ENCODE measurements at places on chromosomes 6 and 20. TPM values are rescaled to one million over a fixed set of nuclear protein-coding genes. Genes with fewer than 3 reads are reported as not detected.

GRCh38 chr6:62652692-62653328 lies 366.8 kb upstream of the KHDRBS2 start:
- DNase-seq = no peak

DNA sequence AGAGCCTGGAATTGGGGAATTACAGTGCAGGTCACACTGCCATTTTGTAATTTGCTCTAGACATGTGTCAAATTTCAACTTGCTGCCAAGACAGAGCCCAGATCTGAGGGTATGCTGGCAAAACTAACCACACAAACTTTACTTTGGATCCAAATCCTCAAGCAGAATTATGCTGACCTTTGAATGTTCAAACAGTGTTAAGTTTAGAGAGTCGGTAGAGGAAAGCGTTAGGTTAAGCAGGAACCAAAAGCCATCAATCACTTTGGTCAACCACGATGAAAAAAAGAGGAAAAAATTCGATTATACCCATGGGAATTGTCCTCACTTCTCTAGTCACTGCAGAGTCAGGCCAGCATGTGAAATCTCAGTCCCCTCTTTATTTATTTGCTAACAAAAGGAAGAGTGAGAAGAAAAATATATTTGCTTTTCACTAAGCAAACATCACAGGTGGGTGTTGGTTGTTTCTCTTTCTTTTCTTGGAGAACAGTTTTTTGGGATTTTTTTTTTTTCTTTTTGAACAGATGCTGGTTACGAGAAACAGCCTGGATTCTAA lies 105.1 kb upstream of the ADGRF1 start:
- no peak for DNase-seq

GRCh38 chr20:24034820-24035219 lies 46.2 kb upstream of the GGTLC1 start:
- DNase-seq = no peak

GRCh38 chr20:23139524-23139923 lies 53.4 kb upstream of the CD93 start:
- no peak for DNase-seq

- no peak for DNase-seq
Observed at GRCh38 chr20:11375335-11375734, 542.4 kb upstream of the BTBD3 start.

- DNase-seq = peak; percentile 30
Observed at GRCh38 chr6:86856937-86857563, 80.3 kb upstream of the HTR1E start.

DNA sequence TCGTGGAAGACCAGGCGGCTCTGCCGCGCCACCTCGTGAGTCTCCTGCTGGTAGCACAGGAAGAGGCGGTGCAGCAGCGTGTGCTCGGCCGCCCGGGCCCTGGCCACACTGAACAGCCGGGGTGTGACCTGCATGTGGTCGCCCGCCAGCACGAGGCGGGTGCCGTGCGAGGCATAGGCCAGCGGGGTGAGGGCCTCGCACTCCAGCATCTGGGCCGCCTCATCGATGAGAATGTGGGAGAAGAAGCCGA lies 7.0 kb downstream of the HELZ2 start:
- no peak for DNase-seq

DNA sequence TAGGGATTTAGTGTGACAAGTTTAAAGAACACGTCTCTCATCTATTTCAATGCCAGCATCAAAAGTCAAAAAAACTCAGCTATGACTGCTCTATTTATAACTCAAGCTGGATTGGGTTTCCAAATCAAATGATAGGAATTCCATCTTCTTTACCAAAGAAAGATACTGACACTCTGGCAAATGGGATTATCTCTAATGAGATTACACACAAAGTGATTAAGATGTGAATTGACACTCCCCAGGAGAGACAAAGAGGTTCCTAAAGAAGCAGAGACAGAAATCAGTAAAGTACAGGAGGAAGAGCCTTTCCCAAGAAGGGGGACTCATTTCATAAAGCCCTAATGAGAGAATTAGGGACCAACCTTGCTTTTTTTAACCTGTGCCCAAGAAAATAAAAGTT lies 92.1 kb downstream of the ID4 start:
- no peak for DNase-seq

DNA sequence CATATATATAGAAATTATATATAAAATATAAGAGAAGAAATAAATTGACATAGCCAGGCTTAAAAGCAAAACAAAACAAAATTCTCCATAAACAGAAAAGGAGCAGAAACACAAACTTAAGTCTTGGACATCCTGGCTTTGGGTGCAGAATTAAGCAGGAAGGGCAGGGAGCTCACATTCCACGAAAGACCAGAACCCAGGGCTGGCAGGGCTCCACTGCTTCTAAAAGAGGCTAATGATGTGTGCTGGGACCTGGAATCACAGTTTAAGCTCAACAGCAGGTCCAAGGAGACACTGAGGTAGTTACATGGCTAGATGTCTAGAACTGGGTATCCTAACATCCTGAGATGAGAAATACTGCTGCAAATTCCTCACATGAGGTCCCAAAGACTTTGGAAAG lies 210.3 kb downstream of the WDR27 start:
- no peak for DNase-seq

DNA sequence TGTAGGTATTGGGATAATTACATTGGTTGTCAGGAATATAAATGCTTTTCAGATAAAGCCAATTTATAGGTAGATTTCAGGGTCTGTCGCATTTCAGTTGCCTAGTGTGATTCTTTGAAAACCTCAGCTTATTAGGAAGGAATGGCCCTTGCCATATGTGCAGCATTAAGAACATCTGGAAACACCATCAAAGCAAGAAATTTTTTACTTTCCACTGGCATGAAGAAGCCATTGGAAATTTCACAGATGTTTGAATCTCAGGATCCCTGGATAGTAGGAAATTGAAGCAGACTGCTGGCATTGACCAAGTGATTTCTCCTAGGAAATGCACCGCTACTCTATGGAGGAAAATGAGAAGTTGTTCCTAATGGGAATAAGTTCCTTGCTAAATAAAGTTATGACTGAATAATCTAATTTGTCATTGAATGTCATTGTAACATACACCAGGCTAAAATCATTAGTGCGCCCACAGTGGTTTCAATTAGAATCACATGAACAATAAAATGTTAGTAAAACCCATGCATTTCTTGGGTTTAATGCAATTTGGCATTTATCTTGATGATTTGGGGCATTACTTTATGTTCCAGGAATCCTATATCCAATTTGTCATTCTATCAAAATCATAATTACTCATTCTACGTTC lies 950.1 kb downstream of the EPHA7 start:
- DNase-seq = no peak

DNA sequence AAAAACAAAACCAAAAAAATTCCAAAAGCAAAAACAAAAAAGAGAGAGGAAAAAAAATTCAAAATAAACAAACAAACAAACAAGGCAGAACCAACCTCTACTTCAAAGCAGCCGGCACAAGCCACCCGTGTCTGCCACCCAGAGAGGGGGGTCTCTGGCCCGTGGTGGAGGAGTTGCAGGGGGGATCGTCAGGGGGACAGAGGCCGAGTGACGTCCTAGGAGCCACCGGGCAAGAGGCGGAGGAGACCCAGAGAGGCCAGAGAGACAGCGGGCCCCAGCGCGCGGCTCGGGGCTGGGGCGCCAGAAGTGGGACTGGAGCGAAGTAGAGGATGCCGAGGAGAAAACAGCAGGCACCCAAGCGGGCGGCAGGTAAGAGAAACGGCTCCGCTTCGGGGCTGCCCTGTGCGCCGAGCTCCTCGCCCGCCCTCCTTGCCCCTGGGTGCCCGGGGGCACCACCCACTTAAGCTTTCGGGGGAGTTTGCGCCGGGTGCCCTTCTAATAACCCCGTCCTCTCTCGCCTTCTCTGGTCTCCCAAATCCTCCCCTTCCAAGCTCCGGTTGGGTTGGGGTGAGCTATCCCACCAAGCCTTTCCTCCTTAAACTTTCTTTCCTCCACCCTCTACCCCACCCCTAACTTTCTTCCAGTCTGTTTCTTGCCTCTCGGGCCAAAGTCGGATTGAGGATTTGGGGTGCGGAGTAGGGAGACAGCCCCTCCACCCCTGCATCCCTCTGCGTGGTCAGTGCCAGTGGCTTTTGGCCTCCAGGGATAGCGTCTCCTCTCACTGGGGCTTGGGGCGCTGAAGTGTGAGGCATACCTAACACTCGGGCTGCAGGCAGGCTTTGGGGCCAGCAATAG lies 1.0 kb downstream of the TSHZ2 start:
- DNase-seq = no peak

- no peak for DNase-seq
Observed at GRCh38 chr6:168331058-168331457, 11.5 kb upstream of the DACT2 start.

GRCh38 chr6:51891784-51892183 lies 195.6 kb downstream of the PKHD1 start:
- no peak for DNase-seq

GRCh38 chr20:62381202-62381797 lies 5.6 kb upstream of the RPS21 start:
- no peak for DNase-seq

GRCh38 chr6:46011188-46012085 lies 4.2 kb downstream of the CLIC5 start:
- no peak for DNase-seq

DNA sequence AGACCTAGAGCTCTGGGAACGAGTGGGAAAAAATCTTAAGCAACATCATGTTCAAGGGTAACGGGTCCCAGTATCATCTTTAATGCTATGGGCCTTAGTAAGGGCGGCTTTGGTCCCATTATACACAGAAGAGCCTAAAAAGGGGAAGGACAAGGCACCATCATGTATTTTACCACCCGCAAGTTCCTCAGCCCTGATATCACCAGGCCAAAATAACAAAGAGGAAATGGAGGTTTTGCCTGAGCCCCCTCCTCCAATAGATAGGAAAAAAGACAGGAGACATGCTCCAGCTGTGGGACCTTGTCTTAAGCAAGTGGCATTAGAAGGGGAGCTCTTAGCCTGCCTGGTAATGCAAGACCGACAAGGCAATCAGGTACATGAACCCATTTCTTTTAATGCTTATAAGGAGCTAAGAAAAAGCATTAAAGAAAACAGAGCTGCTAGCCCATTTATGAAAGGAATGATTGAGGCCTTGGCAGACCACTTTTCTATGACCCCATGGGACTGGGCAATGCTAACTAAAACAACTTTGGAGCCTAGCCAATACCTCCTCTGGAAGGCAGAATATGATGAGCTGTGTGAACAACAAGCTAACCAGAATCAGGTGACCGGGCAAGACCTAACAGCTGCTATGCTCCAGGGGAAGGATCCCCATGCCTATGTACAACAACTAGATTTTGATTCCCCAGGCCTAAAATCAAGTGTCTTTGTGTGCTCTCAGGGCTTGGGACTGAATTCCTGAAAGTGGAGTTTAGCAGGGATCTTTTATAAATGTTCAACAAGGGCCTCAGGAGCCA lies 23.2 kb downstream of the HLA-DPA1 start:
- DNase-seq = no peak

Gene EPB41L1
- 68.0 TPM for total RNA-seq

Gene MRPL14
- 25.0 TPM for total RNA-seq

Gene MICA
- total RNA-seq = 2.7 TPM
